Heart right ventricle (tissue), 16 donors: ENCODE measurements at places on chromosomes 6 and 20. TPM values are rescaled to one million over a fixed set of nuclear protein-coding genes. Genes with fewer than 3 reads are reported as not detected.

Gene DPPA5
- not detected for total RNA-seq

DNA sequence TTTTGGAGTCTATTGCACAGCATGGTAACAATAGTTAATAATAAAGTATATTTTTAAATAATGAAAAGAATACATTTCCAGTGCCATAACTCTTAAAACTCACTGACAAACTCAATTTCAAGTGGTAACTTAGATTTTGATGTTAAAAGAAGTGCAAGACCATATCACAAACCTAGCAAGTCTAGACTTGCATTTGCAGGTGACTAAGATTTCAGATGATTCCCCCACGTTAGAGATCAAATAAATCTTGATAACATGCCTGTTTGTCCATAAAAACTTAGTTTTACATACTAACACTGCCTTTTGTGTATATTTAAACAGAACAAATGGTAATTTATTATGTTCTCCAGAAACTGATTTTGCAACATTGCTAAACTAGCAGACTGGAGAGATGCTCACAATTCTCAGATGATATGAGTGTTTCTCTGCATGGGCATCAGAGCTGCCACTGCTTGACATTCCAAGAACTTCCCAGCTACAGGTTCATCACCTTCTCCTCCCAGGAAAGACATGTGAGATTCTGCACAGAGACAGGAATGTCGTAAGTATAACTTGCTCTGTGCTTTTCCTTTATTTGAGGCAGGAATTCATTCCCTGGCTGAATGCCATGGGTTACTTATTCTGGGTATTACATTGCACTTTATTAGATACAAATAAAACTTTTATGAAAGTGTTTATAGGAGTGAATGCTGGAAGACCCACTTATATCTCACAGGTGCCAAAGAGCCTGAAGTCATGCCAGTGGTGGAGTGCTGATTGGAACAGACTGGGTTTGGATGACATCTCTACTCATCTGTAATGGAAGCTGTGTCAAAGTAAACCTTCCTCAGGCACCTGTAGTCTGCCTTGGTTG lies 160.2 kb upstream of the FOXA2 start:
- H3K4me1 ChIP-seq: no peaks in the 10 kb centered on the region
- no peaks in the 10 kb centered on the region for H3K27me3 ChIP-seq
- H3K4me3 ChIP-seq: no peak overlapping the region
- H3K36me3 ChIP-seq: no peaks in the 10 kb centered on the region
- no peak overlapping the region for H3K27ac ChIP-seq

GRCh38 chr6:17047889-17048288 lies 54.0 kb upstream of the STMND1 start:
- H3K4me1 ChIP-seq: no peaks in the 10 kb centered on the region
- H3K4me3 ChIP-seq: no peak overlapping the region
- H3K27ac ChIP-seq: no peak overlapping the region
- DNase-seq: no peak
- no peaks in the 10 kb centered on the region for H3K27me3 ChIP-seq
- H3K36me3 ChIP-seq: no peaks in the 10 kb centered on the region

Gene TRAPPC3L
- total RNA-seq: 0.09 TPM

DNA sequence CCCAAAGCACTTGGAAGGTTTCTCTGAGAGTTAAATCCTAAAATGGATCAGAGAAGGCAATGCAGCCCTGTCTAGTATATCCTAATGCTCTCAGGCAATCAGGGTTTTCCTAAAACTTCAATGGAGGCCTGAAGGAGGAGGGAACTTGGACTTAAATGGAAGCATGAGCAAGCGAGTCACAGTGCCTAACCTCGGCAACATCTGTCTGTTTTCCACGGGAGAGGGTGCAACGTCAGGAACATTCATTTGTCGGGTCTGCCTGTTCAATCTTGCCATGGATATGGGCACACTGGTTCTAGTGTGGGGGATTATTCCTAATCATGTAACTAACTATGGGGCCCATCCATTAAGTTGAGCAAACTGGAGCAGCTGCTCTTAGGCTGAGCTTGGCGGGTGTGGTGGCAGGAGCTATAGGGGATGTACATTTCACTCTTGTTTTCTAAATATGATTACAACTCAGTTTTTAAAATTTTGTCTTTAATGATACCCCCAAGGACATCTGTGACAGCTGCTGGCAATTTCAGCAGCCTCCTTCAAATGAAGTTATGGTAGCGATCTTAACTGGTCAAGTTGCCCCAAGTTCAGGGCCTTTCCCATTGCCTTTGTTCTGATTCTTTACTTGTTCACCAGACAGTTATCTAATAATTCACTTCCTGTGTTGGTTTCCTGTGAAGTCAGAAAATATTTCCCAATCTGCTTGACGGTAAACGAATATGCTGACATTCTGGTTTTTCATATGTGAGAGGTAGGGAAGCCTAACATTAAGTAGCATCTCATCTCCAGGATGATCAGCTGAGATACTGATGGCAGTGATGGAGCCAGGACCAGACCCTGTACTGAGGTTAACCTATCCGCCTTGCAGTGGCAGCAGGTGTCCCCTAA lies 21.6 kb downstream of the DSE start:
- no peak overlapping the region for H3K27ac ChIP-seq
- DNase-seq: no peak
- H3K27me3 ChIP-seq: no peaks in the 10 kb centered on the region
- H3K36me3 ChIP-seq: no peaks in the 10 kb centered on the region
- no peak overlapping the region for H3K4me3 ChIP-seq
- peaks cover 31% of the 10 kb centered on the region for H3K4me1 ChIP-seq

DNA sequence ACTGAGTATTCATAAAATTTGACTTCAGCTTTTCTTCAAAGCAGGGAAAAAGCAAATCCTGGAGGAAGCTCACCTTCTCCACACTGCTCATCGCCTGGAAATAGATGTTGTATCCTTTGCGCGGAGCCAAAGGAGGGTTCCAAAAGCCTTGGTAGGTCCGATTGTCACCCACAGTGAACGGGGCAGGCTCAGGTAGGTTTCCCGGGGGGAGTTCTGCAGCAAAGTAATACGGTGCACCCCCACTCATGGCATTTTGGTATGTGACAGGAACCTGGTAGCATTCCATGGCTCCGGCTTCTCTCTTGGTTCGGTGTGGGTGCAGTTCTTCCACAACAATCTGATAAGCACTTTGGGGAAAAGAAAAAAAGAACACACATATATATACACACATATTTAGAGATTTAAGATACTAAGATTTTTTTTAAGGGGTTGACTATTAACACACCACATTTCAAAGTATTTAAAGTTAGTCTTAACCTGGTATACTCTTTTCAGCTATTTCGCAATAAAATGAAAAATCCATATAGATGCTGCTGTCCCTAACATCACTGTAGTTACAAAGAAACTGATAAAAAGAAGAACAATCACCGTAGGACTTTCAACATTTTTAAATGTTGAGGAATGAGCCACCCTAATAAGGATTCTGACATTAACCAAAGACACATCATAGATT lies 166.7 kb upstream of the THEMIS start:
- no peak for DNase-seq
- H3K27me3 ChIP-seq: no peaks in the 10 kb centered on the region
- H3K4me1 ChIP-seq: peaks cover 15% of the 10 kb centered on the region
- no peak overlapping the region for H3K27ac ChIP-seq
